ENCODE measurements at places on chromosomes 5 and 9.

GRCh38 chr5:176578391-176578808, 29.3 kb downstream of the CDHR2 start:
- DNase-seq = peak; percentile 28

- DNase-seq = peak; percentile 38
These were observed 5.3 kb downstream of the ANKS6 start for GRCh38 chr9:98790842-98791607.

DNA sequence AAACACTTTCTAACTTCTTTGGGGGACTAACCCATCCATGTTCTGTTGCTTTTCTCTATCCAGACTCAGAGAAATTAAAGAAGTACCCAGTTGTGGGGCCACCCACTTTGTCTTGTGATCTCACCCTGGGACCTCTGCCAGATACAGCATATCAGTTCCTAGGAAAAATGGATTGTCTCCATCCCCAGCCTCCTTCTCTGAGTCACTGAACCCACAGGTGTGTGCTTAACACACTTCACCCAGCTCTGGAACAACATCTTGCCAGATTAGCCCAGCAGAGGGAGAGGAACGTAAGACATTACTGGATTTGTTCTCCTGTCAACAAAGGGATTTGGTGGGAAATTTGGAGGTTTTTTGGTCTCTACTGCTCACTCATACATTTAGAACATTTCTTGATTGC, 19.2 kb downstream of the FAM240B start:
- no peak for DNase-seq

DNA sequence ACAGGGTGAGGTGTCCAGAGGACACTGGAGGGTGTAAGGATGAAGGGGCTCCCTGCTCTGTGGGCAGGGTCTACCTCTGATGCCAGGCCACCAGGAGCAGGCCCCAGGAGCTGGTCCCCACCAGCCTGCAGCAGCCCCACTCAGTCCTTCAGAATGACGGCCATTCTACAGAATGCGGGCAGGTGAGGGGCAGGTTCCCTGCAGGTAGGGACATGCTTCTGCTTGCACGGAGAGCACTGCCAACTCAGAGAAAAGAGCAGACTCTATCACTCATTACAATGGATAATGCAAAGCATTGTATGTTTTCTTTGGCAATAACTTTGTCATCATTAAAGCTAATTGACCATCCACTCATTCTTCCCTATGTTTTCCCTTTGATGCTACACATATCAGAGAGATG, 39.0 kb downstream of the DDX31 start:
- DNase-seq = no peak

GRCh38 chr9:105258225-105258737, 13.8 kb downstream of the SLC44A1 start:
- DNase-seq = no peak

DNA sequence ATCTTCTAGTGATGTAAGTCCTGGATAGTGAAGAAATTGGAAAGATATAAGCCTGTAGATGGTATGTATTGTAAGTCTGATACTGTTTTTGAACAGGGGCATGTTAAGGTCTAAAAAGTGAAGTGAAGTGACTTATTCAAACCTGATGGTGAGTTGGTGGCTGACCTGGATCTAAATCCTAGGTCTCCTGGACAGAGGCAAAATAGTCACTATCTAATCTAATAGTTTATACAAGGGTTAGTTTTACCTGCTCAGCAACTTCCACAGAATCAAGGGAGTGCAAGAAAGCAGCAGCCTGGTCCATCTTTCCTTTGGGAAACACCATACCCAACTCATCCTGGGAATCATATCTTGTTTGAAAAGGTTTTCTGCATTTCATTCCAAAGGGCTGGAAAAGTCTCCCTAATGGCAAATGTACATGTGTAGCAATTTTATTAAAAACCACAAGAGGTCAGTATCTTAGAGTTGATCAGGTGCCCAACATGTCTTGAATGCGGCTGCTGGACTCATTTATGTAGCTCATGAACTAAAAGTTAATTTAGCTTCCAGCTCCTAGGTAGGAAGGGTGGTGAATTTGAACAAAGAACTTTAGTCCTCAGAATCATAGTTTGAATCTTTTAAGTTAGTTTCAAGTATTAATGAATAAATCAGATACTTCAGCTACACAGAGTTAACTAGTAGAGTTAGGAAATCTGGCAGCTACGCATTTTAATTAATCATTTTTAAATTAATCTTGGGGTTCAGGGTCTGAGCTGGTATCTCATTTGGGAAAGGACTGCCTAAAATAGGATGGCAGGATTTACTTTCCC, 26.0 kb downstream of the SKP2 start:
- DNase-seq = no peak

DNA sequence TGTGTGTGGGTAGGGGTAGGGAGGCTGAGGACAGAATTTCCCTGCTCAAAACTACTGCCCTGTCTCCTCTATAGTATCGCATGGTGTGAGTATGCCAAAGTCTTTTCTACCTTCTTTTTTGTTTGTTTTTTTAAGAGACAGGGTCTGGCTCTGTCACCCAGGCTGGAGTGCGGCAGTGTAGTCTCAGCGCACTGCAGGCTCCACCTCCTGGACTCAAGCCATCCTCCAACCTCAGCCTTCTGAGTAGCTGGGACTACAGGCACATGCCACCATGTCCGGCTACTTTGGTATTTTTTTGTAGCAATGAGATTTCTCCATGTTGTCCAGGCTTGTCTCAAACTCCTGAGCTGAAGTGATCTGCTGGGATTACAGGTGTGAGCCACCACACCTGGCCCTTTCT, 2.5 kb downstream of the SRP19 start:
- DNase-seq = no peak

DNA sequence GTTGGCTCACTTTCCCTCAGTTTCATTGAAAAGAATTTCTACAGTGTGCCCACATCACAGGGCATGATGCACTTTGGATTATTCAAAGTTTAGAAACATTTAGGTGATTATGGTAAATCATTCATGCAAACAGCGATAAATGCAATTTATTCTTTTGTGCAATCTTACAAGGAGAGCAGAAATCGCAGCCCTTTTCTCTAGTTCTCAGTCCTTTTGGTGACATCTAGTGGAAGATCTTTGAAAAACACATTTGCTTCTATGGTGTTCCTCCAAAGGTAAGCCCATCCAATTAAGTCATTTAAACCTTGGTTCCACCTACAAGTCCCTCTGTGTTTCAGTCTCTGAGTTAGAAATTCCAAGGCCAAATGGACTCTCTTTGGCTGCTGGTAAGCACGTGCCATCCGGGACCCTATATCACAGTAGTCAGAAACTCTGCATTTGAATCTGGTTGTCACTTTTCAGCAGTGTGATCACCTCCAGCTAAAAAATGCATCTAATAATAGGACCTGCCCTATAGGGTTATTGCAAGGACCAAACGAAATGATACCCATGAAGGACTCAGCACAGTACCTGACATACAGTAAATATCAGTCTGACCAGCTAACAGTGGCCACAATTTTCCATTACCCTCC, 66.4 kb downstream of the MACROH2A1 start:
- DNase-seq = no peak

GRCh38 chr5:36492984-36493654, 113.3 kb upstream of the SLC1A3 start:
- no peak for DNase-seq

DNA sequence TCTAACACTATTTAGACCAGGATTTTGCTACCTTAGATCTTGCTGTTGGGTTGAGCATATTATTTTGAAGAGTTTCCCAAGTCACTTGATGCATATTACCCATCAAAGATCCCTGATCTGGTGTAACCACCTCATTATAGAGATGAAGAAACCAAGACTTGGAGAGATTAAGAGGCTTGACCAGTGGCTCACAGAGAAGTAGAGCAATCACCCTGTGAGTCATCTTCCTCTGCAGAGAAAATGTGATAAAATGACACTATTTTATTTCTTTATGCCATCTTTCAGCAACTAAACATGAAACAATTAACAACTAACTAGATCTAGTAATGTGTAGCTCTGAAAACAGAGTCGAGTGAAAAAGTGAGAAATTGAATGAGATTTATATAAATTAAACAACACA, 76.1 kb downstream of the KIF4B start:
- DNase-seq = no peak

GRCh38 chr5:9545992-9546851, at the start of gene SEMA5A:
SEMA5A (minus strand) TSS chr5:9546075; CDS start chr5:9379946, 166,129 bp downstream.
- DNase-seq = peak; percentile 16

DNA sequence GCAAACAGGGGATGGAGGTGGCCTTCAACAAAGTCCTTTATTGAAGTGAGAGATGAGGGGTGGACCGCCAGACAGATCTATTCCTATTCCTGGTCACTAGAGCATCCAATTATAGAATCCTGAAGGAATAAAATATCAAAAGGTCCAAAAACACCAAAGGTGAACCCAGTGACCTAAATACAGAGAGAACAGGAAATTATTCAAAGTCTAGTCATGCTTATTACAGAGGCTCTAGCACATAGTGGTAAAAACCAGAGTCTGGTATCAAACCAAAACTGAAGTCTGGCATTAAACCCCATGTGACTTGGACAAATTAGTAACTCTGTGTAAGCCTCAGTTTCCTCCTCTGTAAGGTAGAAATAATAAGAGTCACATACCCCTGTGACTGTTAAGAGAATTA, 100.5 kb upstream of the SNX2 start:
- no peak for DNase-seq

- no peak for DNase-seq
These were observed 14.2 kb downstream of the NUDT2 start for GRCh38 chr9:34343605-34344004.
